Progenitor cell of endocrine pancreas (in vitro differentiated cells): ENCODE measurements at places on chromosomes 4 and X.

DNA sequence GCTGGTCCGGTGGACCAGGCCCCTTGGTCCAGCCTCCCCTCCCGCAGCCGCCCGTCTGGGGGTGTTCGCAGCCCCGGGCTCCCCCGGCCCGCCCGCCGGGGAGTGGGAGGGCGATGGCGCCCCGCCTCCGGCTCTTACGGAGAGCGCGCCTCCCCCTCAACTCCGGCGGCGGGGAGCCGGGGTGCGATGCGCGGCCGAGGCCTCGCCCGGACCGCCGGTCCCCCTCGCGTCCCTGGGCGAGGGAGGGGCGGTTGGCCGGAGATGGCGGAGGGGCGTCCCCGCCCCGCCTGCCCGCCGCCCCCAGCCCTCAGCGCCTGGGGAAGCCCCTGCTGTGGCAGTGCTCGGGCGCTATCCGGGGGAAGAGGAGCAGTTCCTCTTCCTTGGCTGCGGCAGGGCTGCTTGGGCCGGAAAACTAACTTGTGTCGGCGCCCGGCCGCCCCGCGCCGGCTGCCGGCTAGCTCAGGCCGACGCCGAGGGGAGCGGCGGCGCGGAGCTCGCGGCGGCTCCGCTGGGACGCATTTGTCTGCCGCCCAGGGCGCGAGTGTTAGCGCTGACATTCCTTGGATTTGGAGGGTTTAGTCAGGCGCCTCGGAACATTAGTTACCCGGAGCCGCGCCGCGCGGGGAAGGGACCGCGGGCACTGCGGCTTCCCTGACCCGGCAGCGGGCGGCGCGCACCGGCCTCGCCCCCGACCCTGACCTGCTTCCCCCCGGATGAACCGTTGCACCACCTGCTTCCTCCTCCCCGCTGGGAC lies 994 bp downstream of the GALNT7 start:
- peak; percentile 41 for DNase-seq

- DNase-seq = no peak
Measured at GRCh38 chr4:1567808-1568581, 116.1 kb downstream of the FAM53A start.

DNA sequence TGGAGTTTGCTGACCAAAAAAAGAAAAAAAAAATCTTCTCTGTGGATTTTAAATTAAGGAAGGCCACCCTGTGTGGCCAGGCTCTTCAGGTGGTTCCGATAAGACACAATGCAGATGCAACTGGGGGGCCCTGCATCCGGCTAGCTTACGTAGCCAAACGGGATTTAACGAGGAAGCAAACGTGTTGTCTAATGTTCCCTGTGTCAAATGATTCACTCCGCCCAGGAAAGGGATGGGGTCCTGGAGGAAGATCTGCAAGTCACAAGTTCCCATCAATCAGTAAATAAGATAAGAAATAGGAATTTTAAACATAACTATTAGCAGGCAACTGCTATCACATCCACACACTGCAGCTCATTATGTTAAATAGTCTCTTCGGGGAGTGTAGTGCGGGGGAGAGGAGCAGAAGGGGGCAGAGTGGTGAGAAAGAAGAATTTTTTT lies 216.4 kb upstream of the GYPA start:
- DNase-seq = no peak

DNA sequence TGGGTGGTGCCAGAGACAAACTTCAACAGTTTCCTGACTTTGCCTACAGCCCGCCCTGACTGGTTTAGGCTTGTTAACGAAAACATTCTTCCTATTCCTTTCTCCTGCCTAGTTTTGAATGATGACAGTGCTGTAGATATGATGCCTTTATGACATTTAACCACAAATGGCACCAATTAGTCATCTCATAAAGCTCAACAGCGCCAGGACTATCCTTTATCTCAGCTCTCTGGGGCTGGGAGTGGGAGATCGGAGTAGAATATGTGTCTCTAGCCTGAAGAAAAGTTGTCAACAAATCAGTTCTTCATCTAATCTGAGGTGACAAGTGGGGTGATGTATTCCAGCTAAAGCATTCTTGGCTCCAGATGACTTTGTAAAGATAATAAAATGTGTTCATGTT lies 64.6 kb upstream of the SH3RF1 start:
- DNase-seq = no peak

GRCh38 chr4:1116838-1117237 lies 3.5 kb upstream of the RNF212 start:
- DNase-seq = no peak

- DNase-seq = no peak
Measured at GRCh38 chrX:66020631-66021334, 19.1 kb downstream of the VSIG4 start.

- no peak for DNase-seq
Measured at GRCh38 chrX:36160081-36160480, 240.5 kb downstream of the CFAP47 start.

- DNase-seq = no peak
Measured at GRCh38 chrX:38165023-38165422, 55.6 kb downstream of the SRPX start.

DNA sequence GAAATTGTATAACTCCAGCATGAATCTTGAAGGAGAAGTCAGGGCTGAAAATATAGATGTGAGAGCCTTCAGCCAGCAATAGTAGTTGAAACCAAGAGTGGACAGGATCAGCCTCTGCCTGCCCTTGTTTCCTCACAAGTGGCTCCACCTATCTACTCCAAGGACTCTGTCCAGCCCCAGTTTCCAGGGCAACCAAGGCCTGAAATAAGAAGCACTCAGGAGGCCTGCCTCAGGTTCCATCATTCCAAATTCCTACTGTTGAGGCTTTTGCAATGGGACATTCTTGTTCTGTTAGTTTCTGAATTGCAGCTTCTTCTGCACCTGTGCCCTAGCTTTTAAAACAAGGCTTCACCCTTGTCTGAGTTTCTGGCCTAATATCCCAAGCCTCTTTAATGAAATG lies 41.6 kb downstream of the TRPC5OS start:
- no peak for DNase-seq

DNA sequence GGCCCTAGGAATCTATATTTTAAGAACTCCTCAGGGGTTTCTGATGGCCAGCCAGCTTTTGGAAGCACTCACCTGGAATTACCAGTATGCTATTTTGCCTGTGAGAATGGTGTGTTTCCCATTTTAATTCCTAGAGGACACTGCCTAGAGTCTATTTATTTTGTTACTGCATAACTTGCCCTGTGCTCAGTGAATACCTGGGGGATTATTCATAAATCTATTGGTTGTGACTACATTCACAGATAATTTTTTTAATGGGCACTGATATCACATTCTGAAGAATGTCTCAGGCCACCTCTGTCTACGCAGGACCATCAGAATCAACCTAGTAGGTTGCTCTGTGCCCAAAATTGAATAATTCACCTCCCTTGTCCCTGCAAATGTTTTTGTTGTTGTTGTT lies 6.7 kb downstream of the ARL13A start:
- DNase-seq = no peak

- no peak for DNase-seq
Measured at GRCh38 chrX:132367984-132368383, 120.9 kb downstream of the MBNL3 start.

- DNase-seq = no peak
Measured at GRCh38 chrX:129659141-129659540, 4.4 kb upstream of the APLN start.

- no peak for DNase-seq
Measured at GRCh38 chr4:23458054-23458453, 431.8 kb downstream of the PPARGC1A start.

DNA sequence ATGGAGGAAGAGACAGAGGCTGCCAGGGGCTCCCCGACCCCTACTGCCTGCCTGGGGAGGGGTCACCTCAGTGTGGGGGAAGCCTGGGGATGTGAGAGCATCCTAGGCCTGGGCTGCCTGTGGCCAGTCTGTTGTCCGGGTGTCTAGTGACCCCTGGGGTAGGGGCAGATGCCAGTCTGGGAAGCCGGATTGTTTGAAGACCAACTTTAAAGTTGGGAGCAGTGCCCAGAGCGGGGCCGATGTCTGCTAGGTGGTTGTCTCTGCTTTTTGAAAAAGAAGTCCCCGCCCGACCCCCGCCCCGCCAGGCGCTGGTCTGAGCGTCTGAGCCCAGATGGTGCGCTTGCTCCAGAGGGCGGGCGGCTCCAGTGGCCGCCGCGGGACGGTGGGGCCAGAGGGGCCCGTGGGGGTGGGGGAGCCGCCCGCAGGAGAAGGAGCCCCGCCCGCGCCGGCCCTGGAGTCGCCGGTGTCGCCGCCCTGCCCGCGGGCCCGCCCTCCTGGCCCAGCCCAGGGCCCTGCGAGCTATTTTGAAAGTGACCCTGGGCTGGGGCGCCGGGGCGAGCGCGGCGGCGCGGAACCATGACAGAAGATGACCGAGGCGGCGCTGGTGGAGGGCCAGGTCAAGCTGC lies at the start of gene DOK7:
Gene DOK7, plus strand, starts transcription at position 517 of the 626 bp plus-strand sequence. Its CDS starts 70 bp downstream, at position 587.
- no peak for DNase-seq

DNA sequence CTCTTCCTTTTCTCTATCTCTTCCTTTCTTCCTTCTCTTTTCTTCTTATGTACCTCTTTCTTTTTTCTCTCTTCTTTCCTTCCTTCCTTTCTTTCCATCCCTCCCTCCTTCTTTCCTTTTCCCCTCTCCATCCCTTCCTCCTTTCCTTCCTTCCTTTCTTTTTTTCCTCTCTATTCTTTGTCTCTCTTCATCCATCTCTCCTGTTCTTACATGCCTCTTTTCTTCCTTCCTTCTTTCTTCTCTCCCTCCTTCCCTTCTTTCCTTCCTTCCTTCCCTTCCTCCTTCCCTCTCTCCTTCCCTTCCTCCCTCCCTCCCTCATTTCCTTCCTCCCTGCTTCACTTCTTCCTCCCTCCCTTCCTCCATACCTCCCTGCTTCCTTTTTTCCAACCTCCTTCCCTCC lies 19.2 kb upstream of the XG start:
- no peak for DNase-seq

DNA sequence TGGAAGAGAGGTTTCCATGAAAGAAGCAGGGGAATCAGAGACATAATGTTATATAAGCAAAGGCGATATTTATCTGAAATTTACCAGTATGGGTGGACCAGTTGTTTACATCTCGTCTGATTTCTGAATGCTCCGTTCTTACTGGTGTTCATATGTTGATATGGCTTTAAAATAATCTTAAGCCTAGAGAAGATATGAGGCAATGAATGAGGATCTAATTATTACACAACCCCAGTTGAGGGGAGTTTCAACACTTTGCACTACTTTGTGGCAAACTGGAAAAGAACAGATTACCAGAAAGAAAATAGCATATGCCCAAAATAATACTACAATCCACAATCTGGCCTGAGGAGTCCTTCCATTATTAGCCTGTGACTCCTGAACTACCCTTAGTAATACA lies 263.3 kb upstream of the MAGEB2 start:
- DNase-seq = no peak

DNA sequence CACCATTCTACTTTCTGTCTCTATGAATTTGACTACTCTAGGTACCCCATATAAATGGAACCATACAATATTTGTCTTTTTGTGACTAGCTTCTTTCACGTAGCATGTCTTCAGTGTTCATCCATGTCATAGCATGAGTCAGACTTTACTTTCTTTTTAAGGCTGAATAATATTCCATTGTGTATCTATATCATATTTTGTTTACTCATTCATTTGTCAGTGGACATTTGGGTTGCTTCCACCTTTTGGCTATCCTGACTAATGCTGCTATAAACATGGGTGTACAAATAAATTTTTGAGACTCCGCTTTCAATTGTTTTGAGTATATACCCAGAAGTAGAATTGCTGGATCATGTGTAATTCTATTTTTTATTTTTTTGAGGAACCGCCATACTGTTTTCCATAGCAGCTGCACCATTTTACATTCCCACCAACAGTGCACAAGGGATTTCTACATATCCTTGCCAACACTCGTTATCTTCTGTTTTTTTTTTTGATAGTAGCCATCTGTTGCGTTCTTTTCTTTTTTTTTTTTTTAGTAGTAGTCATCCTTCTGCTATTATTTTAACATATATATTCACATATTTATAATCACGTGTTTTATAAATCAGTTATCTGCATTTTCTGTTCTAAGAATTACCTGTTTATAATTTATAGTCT lies 158.0 kb upstream of the MED14 start:
- DNase-seq = no peak

- no peak for DNase-seq
Measured at GRCh38 chrX:119492463-119492862, 24.2 kb downstream of the SLC25A5 start.

DNA sequence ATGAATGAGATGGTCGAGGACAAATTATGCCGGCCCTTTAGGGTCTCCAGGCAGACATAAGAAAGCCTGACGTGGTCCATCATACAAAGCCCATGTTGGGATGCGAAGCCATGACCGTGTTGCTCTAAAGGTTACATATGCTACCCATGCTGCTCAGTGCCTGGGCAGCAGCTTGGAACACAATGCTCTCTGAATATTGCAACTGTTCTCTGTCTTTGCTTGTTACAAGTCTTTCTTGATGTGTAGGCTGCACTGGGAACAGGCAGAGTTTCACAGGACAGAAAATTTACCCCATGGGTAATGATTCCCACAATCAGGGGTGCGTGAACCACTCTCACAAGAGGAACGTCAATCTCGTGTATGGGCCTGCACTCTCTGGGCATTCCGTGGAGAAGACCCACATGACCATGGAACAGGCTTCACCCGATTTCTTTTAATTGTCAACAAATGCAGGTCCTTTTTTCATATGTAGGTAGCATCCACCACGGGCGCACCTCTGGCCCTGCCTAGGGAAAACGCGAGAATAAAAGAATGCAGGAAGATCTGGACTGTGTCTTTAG lies 66.3 kb downstream of the NBDY start:
- DNase-seq = no peak

GRCh38 chr4:53703267-53703655 lies 112.0 kb upstream of the LNX1 start:
- DNase-seq = no peak

DNA sequence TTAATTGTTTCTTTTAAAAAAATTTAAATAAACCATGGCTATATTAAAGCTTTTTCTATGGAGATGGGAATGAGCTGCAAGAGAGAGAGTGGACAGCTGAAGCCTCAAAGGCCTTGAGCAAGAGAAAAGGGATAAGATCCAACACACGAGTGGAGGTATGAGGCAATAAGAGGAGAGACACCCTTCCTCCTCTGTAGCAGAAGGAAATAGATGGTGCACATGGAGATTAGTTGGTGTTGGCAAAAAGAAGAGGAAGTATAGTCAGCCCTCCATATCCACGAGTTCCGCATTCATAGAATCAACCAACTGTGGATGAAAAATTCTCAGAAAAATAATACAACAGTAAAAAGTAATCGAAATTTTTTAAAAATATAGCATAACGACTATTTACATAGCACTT lies 3.2 kb downstream of the CXorf38 start:
- DNase-seq = no peak

- no peak for DNase-seq
Measured at GRCh38 chr4:140816806-140817510, 60.8 kb upstream of the TBC1D9 start.
